ENCODE measurements at places on chromosomes 4 and X. TPM values are rescaled to one million over a fixed set of nuclear protein-coding genes. Genes with fewer than 3 reads are reported as not detected.
A peak's percentile ranks its signal among the peaks of the same experiment; 100 is the strongest.

MAGEC1 gene
- not detected for polyA plus RNA-seq

CFAP47 gene
- polyA plus RNA-seq: 0.04 TPM

- H3K36me3 ChIP-seq: no peaks in the 10 kb centered on the region
- peaks cover 3% of the 10 kb centered on the region for H3K27me3 ChIP-seq
- no peak overlapping the region for H3K27ac ChIP-seq
- no peak overlapping the region for H3K4me3 ChIP-seq
Observed at GRCh38 chr4:10144966-10145365, 28.4 kb upstream of the WDR1 start.

DNA sequence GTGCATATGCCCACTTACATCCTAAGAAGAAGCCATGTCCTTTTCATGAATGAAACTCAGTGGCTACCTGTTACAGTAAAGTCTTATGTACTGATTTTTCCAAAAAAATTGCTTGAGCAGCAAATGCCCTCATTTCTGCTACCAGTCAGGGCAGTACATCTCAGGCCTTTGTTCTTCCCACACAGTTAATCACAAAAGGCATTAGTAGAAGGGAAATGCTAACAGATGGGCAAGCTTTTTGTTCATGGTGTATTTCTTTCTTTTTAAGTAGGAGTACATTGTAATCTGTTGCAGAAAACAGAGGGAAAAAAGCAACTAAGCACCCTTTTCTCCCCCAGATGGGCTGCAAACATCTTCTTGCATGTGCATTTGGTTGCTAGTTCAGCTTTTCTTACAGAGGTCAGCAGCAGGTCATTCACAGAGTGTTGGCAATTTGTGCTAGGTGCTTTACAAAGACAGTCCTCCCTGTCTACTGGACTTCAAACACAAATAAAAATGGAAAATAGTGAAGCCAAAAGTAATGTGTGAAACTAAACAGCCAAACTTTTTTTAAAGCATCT, 373.4 kb downstream of the PRDM5 start:
- H3K4me3 ChIP-seq: no peak overlapping the region
- no peaks in the 10 kb centered on the region for H3K4me1 ChIP-seq

DNA sequence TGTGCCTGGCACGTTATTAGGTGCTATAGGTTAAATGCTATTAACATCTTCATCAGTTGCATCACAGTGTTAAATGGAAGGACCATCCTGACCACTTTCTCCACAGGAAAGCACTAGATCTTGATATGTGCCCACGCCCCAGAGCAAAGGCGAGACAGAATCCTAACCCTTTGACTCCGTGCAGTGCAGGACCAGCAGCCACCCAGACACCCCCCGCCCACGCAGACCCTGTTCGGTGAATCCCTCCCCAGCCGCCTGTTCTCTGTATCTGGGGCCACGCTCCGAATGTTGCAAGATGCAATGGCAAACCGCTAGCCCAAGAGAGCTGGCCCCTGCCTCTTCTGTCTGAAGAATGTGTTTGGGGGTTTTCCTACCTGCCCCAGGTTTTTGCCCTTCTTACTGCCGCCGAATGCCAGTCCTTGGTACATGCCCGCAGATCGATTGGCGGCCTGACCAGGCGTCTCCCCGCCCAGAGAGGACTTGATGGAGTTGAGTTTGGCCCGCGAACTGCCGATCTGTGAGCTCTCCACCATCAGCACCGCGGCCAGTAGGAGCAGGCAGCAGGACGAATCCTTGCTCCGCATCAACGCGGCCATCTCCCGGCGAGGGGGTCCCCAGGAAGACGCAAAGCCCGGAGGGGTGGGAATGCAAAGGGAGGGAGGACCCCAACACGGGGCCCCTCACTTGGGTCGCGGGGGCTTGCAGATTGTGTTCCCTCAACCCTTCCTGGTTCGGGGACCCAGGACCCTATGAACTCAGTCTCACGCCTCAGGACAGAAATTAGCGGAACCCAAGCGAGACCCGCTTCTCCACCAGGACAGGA, 906 bp downstream of the DKK2 start:
- H3K4me3 ChIP-seq: peak overlapping the region; percentile 15
- no peak for DNase-seq
- H3K36me3 ChIP-seq: no peaks in the 10 kb centered on the region
- H3K27me3 ChIP-seq: peaks cover 49% of the 10 kb centered on the region

DNA sequence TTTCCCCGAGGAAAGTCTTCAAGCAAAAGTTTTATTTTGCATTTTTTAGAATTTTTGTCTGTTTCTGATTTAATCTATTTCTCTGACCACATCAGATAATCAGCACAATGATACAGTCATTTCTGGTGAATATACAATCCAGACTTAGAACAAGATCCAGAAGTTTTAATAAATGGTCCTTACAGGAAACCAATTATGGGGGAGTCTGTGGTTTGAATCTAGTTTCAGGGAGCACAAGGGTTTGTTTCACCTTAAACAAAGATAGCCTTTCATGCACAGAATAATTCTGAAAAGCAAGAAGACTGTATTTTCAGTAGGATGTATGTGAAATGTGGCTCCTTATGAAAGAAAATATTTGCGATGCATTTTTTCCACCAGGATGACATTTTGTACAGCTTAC, 158.5 kb upstream of the ARSJ start:
- H3K27ac ChIP-seq: no peak overlapping the region
- H3K4me1 ChIP-seq: no peaks in the 10 kb centered on the region
- no peak overlapping the region for H3K4me3 ChIP-seq
- H3K36me3 ChIP-seq: no peaks in the 10 kb centered on the region
- no peaks in the 10 kb centered on the region for H3K27me3 ChIP-seq
- DNase-seq: no peak

DNA sequence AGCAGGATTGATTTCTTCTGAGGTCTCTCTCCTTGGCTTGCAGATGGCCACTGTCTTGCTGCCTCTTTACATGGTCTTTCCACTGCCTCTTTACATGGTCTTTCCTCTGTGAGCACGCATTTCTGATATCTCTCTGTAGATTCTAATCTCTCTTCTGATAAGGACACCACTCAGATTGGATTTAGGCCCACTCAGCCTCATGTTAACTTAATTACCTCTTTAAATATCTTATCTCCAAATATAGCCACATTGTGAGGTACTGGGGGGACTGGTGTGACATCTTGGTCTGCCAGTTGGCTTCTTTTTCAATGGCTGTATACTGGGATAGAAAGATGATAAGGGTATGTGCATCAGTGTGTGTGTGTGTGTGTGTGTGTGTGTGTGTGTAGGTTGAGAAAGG, 153.7 kb downstream of the AWAT2 start:
- no peaks in the 10 kb centered on the region for H3K36me3 ChIP-seq
- no peak overlapping the region for H3K27ac ChIP-seq
- no peak for DNase-seq
- H3K4me1 ChIP-seq: no peaks in the 10 kb centered on the region

DNA sequence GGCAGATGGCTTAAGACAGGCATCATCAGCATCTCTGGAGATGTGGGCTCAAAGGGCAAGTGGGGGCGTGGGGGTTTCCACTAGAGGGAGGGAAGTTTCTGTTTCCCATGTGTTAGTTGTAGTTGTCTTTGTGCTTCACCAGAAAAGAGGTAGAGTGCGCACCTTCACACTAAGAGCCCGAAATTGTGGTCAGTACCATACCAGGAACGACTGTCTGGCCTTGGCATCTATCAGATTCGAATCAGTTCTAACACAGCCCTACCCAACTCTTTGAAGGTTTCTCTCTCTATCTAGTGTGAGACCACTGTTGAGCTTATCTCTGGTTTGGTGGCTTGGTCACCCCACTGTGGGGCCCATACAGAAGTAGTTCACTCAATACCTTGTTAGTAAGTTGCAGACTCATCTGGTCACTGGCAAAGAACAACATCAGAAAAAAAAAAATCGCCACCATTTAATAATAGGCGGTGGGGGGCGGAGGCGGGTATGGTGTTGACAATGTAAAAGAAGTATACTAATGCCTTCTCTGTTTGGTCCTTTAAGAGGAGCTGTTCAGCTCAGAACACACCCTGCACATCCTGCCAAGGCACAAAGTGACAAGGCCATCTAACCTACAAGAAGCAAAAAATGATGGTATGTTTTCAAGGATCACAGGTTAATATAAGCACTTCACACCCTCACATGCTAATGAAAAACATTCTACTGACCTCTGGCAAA, 71.1 kb downstream of the NYX start:
- H3K27me3 ChIP-seq: no peaks in the 10 kb centered on the region
- DNase-seq: no peak

- H3K4me3 ChIP-seq: no peak overlapping the region
- no peaks in the 10 kb centered on the region for H3K4me1 ChIP-seq
- DNase-seq: no peak
- H3K36me3 ChIP-seq: no peaks in the 10 kb centered on the region
Observed at GRCh38 chr4:94131212-94131611, 76.5 kb upstream of the SMARCAD1 start.

DNA sequence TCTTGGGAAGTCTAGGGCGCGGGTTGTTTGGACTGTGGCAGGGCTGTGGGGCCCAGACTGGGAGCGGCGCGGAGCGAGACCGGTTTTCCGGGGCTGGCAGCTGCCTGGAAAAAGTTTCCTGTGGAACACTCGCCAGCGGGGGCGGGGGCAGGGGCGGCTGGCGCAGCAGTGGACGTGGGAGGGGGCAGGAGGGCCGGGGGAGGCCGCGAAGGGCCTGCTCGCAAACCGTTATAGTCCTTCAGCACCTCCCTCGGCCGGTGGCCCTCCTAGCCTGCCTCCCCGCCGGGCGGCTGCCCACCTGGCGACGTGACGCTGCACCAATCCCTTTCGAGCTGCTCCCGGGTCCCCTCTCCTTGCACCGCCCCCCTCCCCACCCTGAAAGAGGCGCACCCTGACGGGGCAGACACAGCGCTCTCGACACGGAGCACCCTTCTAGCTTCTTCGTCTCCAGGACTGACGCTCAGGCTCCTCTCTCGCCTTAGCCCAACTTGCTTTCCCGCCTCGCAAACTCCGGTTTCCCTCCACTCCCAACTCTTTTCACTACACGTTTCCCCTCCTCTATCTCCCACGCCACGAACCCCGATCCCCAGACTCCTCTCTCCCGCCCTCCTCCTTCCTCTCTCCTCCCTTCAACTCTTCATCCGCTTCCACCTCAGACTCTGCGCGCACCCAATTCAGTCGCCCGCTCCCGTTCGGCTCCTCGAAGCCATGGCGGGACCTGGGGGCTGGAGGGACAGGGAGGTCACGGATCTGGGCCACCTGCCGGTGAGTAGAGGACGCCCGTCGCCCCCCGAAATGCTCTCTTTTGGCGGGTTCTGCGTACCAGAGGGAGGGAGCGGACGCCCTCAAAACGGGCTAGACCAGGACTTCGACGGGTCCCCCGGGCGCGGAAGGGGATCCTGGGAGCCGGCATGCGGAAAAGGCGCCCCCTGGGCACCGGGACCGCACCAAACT, at the start of gene NRK:
TSS of gene NRK (plus strand) at position 402 of the 954 bp plus-strand sequence. CDS start at position 709, 307 bp downstream.
- no peaks in the 10 kb centered on the region for H3K36me3 ChIP-seq
- H3K27ac ChIP-seq: no peak within 1 kb of the TSS
- H3K27me3 ChIP-seq: peaks cover 47% of the 10 kb centered on the region
- DNase-seq: peak; percentile 2
- H3K4me1 ChIP-seq: peaks cover 3% of the 10 kb centered on the region

DNA sequence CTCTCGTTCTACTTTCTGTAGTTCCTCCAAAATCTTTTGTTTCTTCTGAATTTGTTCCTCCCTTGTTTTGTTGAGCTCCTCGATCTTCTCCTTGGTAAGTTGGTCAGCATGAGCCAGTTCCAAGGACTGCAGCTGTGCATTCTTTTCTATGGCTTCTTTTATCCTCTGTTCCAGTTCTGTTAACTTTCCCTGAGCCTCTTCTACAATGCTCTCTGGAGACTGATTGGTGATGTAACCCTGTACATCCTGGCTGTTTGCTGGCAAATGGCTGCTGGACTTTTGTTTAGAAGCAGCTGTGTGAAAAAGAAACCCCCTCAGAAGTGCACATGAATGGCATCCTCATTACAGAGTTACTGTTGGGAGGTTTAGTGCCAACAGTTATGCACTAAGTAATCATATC, 70.5 kb upstream of the COX18 start:
- no peak overlapping the region for H3K4me3 ChIP-seq
- peaks cover 51% of the 10 kb centered on the region for H3K36me3 ChIP-seq
- no peak for DNase-seq
- no peaks in the 10 kb centered on the region for H3K27me3 ChIP-seq

DNA sequence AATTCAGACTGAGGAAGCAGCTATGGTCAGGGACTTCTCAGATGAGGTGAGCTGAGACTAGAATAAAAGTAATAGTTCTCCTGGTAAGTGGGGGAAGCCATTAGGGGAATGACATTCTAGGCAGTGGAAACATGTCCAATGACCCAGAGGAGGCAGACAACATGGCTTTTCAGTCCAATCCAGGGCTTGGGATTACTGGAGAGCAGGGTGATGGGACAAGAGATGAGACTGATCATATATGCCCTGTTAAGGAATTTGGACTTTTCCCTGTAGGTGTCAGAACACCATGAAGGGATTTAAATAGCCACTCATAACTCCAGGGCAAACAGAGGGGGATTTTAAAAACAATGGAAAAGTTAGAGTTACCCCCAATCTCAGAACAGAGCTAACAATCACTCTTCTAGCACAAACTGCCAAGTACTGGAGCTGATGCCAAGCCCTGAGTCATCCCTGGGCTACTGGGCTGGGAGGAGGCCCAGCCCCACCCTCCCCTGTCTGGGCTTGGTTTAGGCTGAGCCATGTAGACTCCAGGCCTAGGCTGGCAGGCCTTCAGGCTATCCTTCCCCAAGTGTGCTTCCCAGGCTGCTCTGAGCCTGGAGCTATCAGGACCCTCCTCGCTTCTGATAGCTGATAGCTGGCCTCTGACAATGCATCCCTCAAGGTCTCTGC, 22.7 kb upstream of the MSN start:
- no peak for DNase-seq
- no peaks in the 10 kb centered on the region for H3K4me1 ChIP-seq
- H3K36me3 ChIP-seq: no peaks in the 10 kb centered on the region
